ENCODE measurements at places on chromosomes 7 and 10.
A peak's percentile ranks its signal among the peaks of the same experiment; 100 is the strongest.

DNA sequence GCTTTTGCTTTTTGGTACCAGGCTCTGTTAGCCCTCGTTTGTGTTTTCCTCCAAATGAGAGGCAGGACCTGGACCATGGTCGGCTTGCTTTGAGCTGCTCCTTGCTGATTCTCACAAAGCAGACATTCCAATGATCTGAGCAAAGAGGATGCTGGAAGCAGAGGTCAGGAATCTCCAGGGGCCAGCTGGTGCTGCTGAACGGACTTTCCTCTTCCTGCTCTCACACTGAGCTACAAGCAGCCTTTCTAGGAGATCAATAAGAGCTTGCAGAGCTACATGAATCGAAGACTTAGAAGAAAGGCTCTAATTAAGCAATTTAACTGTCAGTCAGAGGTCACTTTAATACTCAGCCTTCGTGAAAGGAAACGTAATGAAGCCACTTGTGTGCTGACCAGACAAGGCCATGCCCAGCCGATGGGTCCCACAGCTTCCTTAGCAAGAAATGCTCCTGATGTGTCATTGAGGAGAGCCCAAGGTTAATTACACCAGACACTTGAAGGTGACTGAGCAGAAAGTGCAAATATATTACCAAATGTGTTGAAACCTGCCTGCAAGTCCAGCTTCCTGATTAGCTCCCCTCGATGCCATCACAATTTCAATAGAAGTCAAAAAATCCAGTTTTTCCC is 151.3 kb upstream of the RSU1 start:
- peak; percentile 70 for DNase-seq

GRCh38 chr7:5083311-5083711 is 37.7 kb downstream of the RBAK start:
- no peak for DNase-seq

DNA sequence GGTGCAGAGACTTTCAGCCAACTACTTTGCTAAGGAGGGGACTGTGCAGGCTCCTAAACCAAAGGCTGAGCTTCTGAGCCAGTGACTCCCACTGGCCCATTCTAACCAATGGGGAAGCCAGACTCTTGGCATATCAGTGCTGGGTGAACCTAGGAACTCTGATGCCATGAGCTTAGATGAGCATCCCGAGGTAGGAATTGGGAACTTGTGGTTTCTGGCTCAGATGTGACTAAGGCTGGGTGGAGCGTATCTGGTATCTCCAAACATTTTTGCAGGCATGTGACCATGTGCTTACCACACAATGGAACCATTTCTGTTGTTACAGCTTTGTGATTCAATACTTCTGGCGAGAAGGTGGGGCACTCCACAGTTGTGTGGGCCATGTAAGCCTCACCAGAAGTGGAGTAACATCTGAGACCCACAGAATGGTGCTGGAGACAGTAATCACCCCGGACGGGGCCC is 2.5 kb upstream of the AVPI1 start:
- peak; percentile 82 for DNase-seq

DNA sequence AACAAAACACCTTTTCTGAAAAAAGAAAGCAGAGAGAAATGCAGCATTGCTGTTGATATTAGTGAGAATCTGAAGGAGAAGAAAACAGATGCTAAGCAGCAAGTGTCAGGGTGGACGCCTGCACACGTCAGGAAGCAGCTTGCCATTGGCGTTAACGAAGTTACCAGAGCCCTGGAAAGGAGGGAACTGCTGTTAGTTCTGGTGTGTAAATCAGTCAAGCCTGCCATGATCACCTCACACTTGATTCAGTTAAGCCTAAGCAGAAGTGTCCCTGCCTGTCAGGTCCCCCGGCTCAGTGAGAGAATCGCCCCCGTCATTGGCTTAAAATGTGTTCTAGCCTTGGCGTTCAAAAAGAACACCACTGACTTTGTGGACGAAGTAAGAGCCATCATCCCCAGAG is 6.4 kb downstream of the RPP38 start:
- no peak for DNase-seq

DNA sequence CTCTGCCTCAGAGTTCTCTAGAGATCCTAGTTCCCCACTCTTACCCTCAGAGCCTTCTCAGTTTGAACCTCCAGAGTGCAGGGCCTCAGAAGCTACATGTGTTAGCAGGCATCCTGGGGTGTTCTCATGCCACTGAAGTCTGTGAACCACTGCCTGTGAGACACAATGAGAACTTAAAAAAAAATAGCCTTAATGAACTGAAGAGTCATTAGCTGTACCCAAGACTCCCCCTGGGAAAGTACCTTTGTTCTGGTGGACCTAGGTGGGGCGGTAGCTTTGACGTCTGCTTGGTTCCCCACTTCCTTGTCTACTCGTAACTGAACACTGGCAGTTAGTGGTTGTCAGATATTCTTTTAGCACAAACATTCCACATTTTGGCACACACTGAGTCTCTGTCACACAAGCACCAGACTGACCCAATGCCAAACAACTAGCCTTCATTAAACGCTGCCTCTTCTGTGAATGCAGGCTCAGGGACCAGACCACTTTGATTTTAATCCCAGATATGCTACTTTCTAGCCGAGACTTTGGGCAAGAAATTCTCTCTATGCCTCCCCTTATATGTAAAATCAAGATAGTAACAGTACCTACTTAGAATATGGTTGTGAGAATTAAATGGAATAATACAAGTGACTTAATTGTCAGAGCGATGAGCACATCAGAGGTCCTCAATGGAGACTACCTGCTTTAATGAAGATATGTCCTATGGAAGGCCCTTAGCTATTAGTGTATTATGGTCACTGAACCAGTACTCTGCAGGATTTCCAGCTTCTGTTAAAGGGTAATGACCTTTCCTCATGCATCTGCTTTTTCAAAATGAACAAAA is 75.3 kb upstream of the CC2D2B start:
- DNase-seq, result no peak

GRCh38 chr10:124117511-124117785 is 24.1 kb upstream of the CHST15 start:
- DNase-seq, result no peak

- no peak for DNase-seq
Observed at GRCh38 chr7:73721377-73721817, 1.9 kb upstream of the STX1A start.

- no peak for DNase-seq
Observed at GRCh38 chr7:98314469-98314868, 33.0 kb downstream of the BRI3 start.

DNA sequence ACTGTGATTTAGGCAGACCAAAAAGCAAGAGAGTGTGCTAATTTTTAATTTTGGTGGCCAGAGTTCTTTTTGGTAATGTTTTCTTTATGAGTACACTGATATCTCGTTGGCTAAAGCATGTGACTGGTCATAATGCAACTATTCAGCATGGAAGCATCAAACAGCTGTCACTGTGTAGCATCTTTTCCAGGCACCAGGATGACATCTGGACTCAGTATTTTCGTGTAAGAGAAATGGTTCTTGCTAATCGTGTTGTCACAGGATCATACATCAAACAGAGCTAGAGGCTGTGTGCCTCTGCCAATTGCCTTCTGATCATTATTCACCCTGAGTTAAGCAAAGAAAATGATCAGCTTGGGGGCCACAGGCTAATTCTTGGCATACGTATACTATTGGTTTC is 118.9 kb downstream of the SND1 start:
- DNase-seq, result peak; percentile 52

DNA sequence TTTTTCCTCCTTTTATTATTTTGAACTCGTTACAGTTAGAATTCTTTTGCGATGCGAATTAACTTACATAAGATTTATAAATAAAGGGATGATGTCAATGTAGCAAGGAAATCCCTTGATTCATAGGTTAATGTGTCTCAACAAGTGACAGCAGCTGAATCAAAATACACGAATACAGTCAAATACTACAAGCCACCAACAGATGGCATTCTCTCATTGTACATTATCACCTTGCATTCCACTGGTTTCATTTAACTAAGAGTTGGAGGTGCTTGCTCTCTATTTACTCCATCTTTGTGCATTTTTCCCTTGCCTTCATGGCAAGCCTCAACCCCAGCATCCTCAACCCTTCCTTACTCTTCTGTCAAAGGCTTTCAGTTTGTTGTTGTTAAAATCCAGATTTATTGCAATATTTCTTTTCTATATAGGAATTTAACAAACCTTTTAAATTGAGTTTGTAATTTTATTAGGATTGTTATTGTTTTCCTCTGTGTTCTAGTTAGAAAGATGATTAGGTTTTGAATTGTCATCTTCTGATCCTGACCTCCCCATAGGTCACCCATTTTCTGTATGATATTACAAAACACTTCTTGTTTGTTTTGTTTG is 78.3 kb downstream of the SLC25A40 start:
- no peak for DNase-seq

DNA sequence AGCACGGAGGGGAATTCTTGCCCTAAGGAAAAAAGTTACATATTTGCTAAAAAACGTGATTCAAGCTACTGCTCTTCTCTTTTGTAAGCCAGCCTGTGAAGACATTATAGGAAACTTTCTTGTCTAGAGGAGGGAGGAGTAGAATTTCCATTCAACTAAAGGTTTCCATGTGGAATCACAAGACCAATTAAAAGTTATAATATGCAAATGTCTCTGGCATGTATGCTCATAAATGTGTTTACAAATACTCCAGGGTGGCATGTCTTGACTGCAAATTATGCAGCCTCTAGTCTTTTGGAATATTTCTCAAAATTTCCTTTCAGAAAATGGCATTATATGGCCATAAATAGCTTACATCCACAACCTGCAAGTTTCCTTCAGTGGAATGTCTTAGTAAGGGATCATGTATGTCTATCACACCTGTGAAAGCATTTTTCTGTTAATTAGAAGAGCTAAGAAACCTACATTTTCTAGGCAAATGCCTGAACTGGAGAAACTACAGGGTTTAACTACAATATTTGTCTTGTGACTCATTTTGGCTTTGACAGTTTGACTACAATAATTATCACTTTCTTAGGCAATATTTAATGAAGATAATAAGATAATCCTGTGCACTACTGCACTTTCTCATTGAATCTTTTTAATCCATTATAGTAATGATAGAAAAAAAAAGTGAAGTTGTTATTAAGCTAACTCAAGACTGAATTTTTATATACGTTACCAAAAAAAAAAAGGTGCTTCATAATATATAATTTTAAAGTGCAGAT is 111.1 kb upstream of the C10orf90 start:
- no peak for DNase-seq

GRCh38 chr7:151844071-151844824 is 32.7 kb downstream of the PRKAG2 start:
- peak; percentile 71 for DNase-seq

DNA sequence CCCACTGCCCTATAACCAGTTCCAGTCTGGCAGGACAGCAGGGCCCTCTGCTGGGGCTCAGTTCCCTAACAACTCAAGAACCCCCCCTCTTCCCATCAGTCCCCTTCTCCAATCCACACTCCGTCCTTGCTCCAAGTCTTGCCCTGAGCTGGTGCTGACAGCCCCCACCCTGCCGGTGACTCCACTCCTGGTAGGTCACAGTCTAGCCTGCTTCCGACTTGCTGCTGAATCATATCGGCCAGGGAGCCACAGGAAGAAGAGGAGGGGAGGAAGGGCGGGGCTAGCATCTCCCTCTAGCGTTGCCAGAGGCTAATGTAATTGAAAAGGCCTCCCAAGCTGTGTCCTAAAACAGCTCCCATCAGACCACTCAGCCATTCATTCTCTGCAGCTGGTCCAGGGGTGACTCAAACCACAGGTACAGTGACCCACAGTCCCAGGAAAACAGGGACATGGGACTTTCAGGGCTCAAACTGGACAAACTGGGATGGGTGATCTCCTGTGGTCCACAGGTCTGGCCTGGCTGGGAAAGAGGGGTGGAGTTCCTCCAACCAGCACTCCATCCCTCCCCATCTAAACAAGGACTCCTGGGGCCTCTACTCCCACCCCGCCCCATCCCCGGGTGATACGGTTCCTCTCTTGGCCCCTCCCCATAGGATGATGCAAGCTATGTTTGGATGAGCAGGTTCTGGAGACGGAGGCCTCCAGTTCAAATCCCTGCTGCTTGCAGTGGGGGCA is 158.8 kb downstream of the SH3PXD2A start:
- peak; percentile 98 for DNase-seq

GRCh38 chr10:19966751-19967150 is 150.5 kb downstream of the PLXDC2 start:
- no peak for DNase-seq

GRCh38 chr10:119310806-119311205 is 103.4 kb downstream of the GRK5 start:
- no peak for DNase-seq

- peak; percentile 22 for DNase-seq
Observed at GRCh38 chr10:23314835-23315239, 29.8 kb downstream of the C10orf67 start.

- DNase-seq, result peak; percentile 32
Observed at GRCh38 chr10:49679480-49679893, at the start of gene C10orf53. Gene C10orf53 (plus strand): TSS chr10:49679651. CDS start chr10:49679698, 47 bp downstream.

DNA sequence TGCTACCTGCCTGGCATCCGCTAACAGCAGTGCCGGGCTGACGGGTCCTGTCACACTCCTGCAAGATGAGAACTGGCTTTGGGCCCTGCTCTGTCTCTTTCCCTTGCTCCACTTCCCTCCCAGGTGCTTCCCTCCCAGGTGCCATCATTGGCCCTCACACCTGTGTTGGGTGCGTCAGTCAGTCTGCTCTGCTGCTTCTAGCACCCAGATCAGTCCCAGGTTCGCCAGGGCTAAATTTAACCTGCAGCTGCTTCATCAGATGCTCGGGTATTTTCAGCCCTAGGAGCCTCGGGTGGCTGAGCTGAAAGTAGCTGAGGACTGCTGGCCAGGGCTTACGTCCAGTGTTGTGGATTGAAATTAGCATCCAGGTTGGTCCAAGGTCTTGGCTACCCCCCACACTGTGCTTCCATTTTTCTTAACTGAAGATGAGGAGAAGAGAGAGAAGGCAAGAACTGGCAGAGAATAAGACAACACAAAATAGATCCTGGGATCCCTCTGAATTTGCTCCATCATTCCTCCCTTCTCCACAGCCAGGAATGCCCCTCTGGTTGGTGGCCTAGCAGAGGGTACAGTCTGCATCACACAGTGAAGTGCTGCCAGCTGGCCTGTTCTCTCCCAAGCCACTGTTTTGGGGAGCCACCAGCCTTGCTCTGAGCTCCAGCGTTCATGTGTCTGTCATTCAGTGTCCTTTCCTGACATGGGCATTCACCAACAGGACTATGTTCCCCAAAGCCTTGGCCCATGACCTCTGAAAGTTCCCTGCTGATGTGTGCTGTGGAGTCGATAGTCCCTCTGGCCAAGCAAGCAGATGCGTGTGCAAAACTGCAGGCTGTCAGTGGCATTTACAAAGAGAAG is 65.9 kb upstream of the SYPL1 start:
- no peak for DNase-seq

GRCh38 chr7:71871446-71871845 is 540.7 kb downstream of the CALN1 start:
- DNase-seq, result no peak

DNA sequence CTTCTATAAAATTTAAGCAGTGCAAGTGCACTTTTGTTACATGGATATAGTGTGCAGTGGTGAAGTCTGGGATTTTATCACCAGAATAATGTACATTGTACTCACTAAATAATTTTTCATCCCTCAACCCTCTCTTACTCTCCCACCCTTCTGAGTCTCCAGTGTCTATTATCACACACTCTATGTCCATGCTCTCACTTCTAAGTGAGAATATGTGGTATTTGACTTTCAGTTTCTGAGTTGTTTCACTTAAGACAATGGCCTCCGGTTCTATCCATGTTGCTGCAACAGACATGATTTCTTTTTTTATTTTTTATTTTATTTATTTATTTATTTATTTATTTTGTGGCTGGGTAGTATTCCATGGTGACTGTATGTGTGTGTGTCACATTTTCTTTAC is 855.9 kb upstream of the PHF14 start:
- no peak for DNase-seq

GRCh38 chr10:93893646-93894515 is at the start of gene SLC35G1:
Gene SLC35G1 (plus strand): TSS chr10:93893978. CDS start chr10:93894034, 56 bp downstream.
- DNase-seq, result peak; percentile 84

- no peak for DNase-seq
Observed at GRCh38 chr7:148340438-148341280, 249.9 kb upstream of the C7orf33 start.

GRCh38 chr7:131219312-131220041 is 108.2 kb upstream of the MKLN1 start:
- DNase-seq, result no peak
